Muscle of arm (tissue), 14 donors: ENCODE measurements at places on chromosomes 13 and 19. TPM values are rescaled to one million over a fixed set of nuclear protein-coding genes. Genes with fewer than 3 reads are reported as not detected.

PSG5 gene
- polyA plus RNA-seq, result not detected

ADAMTSL5 gene
- polyA plus RNA-seq, result 19.1 TPM

PNMA8B gene
- 4.8 TPM for polyA plus RNA-seq

RCBTB2 gene
- polyA plus RNA-seq, result 22.3 TPM

TMC4 gene
- not detected for polyA plus RNA-seq

S1PR5 gene
- not detected for polyA plus RNA-seq

MTRF1 gene
- polyA plus RNA-seq, result 18.0 TPM

GFY gene
- not detected for polyA plus RNA-seq

ZNF615 gene
- 11.3 TPM for polyA plus RNA-seq

IGFL2 gene
- polyA plus RNA-seq, result not detected

ZNF556 gene
- 64.7 TPM for polyA plus RNA-seq

OR10H1 gene
- polyA plus RNA-seq, result not detected

GPR12 gene
- 0.06 TPM for polyA plus RNA-seq

CD22 gene
- polyA plus RNA-seq, result not detected

- no peak for DNase-seq
Observed at GRCh38 chr13:39370048-39370447, 232.9 kb downstream of the LHFPL6 start.

GRCh38 chr19:39816287-39817048 lies 17.5 kb downstream of the DYRK1B start:
- no peak for DNase-seq

- DNase-seq, result no peak
Observed at GRCh38 chr13:40637643-40638042, 28.8 kb downstream of the FOXO1 start.

DNA sequence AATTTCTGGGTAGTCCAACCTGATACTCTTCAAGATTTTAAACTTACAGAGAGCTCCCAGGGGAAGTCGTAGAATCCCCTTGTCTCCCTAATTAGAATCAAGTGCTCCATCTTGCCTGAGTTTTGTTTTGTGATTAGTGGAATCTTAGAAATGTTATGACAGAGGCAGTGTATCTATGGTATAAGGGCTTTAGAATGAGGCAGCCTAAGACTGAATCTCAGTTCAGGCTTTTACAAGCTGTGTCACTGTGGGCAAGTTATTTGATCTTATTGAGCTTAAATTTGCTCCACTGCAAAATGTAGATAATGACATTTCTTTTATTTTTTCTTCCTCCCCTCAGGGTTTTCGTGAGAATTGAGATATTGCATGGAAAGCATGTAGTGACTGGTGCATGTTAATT lies 215.5 kb downstream of the POSTN start:
- no peak for DNase-seq

- no peak for DNase-seq
Observed at GRCh38 chr19:28977826-28978225, 235.1 kb downstream of the UQCRFS1 start.

DNA sequence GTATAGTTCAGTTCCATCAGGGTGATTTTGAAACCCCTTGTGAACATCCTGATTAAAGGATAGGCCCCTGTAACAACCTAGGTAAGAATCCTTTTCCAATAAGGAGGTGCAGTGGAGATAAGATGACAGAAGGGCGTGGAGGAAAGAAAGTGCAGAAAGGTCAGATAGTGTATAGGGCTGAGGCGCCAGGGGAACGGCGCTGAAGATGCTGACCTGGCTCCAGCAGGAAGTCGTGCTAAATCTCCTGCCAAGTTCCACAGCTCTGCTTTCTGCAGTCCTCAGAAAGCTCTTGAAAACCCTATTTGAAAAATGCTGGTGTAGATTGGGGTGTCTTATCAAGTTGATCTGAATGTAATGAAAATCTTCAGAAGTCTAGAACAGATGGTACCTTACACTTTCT lies 221.7 kb downstream of the COG6 start:
- DNase-seq, result no peak

DNA sequence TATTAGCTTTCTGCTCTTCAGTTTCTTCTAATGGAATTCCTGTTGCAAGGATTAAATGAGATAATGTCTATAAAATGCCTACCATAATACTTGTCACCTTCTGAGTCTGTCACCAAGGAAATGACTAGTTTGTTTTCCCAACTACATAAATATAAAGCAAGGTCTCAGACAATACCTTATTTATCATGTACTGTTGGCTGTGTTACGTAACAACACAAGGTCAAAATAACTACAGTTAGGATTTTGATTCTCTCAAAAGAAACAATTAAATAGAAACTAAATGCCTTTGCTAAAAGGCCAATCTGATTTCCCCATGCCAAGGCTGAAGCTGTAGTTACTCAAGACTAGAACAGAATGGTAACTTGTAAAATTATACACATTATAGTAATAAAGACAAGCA lies 134.5 kb downstream of the PCDH9 start:
- DNase-seq, result no peak

- no peak for DNase-seq
Observed at GRCh38 chr19:6476155-6476895, 5.3 kb downstream of the DENND1C start.

DNA sequence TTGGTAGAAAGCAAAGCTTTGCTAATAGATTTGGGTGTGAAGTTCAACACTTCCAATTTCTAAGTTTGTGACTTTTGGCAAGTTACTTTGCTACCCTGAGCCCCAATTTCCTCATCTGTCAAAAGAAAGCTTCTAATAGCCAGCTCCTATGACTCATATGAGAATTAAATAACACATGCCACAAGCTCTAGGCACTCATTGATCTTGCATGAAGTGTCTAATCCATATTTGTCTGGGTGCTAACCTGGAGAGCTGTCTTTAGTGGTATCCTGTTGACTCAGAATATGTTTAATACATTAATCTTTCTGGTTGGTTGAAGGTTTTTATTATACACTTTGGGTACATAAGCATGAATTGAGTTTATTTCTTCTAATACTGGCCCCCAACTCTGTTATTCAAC lies 188.8 kb downstream of the POSTN start:
- DNase-seq, result no peak

GRCh38 chr19:44447916-44448674 lies at the start of gene ZNF229:
Gene ZNF229 (minus strand): TSS chr19:44448472. CDS start chr19:44442847, 5,625 bp downstream.
- peak; percentile 84 for DNase-seq

- no peak for DNase-seq
Observed at GRCh38 chr13:41356786-41357185, 45.7 kb downstream of the NAA16 start.

DNA sequence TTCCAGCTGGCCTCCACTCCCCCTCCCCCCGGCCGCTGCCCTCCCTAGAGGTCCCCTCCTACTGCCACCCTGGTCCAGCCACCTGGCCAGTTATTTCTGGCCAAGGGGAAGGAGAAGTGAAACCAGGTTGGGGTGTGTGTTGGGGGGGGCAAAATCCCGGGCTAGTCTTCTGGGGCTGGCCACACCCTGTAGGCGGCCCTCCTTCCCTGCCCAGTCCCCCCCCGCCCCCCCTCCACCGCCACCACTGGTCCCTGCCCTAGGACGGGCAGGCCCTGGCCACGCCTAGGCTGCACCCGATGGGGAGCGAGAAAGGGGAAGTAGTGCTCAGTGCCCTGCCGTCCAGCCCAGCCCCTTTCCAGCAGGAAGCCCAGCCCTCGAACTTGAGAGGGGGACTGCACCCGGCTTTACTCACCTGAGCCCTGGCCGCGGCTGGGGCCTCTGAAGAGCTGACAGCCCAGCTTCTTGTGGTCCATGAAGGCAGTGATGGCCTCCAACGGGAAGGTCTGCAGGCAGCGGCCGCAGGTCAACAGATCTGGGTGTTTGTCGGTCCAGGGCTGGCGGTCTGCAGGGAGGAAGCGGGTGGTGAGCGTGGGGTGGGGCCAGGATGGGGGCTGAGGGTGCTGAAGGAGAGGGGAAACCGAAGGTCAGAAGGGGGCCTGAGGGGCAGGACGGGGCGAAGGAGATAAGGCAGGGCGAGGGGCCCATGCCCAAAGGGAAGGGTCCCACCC lies 813 bp downstream of the ZNF296 start:
- no peak for DNase-seq

DNA sequence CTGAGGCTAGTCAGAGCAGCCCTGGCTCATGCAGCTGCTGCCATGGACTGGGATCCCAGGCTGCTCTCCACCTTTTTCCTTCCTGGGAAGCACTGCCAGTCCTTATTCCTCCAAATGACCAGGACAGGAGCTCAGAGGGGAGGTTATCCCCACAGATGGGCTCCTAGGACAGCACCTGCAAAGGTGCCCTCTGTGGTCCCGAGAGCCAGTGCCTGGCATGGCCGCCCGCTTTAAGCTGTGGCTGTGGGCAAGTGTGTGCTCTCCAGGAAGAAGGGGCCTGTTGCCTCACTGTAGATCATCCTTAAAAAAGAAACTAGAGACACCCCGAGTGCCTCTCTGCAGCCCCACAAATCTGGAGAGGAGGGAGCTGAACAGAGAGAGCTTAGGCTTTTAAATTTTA lies 83.6 kb downstream of the C1QTNF9 start:
- no peak for DNase-seq

DNA sequence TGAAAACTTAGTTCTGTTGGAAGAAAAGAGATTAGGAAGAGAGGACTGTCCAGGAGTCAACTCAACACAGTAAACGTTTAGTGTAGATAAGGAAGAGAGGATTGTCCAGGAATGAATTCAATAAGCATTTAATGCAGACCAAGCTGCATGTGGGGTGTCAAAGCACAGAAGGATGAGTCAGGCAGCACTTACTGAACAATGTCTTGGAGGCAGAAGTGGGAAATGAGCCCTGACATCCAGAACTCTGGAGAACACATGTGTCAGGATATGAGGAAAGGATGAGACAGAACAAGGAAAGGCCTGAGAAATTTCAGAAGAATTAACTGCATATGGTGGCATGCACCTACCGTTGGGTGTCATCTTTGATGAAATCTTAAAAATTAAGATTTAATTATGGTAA lies 429.2 kb upstream of the HTR2A start:
- DNase-seq, result no peak

DNA sequence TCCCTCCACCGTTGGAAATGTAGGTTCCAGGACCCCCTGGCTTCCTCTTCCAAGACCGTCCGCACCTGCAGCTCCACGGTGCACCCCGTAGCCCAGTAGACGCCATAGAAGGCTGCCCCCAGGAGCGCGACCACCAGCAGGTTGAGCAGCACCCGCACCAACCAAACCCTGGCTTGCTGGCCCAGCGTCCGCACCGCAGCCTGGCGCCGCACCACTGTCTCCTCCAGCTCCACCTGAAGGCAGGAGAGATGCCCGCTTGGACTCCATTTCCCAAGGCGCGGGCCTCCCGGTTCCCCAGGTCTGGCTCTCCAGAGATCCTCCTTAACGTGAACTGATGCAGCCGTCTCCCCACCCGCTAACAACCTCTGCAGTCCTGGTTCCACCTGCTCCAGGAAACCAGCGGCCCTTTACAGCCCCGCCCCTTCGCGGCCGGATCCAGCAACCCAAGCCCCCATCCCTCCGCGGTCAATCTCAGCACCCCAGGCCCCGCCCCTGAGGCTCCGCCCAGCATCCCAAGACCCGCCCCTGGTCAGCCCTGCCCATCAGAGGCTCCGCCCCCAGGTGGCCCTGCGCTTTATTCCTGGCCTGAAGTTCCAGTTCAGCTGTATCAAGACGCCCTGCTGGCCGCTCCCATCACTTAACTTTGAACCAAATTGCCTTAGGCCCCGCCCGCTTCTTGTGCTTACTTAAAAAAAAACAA lies 5.0 kb upstream of the LENG1 start:
- DNase-seq, result no peak

DNA sequence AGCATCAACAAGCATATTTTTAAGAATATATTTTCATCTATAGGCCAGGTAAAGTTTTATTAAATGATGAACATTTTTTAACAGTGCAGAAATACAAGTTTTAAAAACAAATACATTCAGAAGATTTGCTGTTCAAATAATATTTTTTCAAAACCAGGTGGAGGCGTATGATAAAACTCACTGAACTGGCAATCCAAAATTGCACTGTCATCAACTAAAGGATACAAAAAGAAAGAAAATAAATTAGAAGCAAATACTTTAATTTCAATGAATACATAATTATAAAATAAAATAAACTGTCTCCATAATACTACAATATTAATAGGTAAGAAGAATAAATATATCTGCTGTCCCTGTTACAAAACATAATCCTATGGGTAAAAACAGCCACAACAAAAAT lies 21.2 kb downstream of the SPRYD7 start:
- no peak for DNase-seq

GRCh38 chr13:42168496-42168895 lies 103.5 kb upstream of the AKAP11 start:
- no peak for DNase-seq

DNA sequence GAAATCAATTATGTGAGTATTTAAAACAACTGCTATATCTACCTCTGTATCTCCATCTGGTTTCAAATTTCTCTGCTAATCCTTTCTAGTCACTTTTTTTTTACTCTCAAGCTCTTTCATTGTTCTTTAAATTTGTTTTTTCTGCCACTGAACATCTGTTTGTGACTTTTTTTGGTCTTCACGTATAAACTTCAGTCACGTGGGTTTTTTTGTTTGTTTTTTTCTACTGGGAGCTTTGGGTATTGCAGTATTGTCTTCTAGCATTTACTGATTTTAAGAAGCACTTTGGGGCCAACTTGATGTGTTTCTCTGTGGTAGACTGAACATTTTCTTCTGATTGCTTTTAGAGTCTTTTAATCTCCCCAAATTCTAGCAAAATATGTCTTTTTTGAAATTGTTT lies 262.6 kb upstream of the RXFP2 start:
- DNase-seq, result no peak

GRCh38 chr19:10508707-10509106 lies 5.6 kb upstream of the KEAP1 start:
- no peak for DNase-seq

DNA sequence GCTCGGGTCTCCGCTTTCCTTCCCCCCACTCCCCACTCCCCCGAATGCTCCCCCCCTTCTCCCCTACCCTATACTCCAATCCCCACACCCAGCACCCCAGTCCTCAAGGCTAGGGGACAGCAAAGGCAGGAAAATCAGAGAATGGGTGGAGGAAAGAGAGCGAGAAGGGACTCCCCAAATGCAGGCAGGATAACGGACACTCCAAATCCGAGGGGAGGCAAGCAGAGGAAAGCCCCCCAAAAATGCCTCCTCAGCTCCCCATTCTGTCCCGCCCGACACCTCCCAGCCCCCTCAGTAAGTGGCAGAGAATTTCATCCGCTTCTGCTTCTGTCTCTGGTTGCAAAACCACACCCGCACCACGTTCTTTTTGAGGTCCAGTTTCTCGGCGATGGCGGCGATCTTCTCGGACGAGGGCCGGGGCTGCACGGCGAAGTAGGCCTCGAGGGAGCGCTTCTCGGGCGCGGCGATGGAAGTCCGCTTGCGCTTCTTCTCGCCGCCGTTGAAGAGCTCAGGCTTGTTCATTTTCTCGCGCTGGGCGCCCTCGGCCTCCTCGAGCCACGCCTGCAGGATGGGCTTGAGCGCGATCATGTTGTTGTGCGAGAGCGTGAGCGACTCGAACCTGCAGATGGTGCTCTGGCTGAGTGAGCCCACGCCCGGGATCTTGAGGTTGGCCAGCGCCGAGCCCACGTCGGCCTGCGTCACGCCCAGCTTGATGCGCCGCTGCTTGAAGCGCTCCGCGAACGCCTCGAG lies 2.1 kb downstream of the POU4F1 start:
- DNase-seq, result no peak

DNA sequence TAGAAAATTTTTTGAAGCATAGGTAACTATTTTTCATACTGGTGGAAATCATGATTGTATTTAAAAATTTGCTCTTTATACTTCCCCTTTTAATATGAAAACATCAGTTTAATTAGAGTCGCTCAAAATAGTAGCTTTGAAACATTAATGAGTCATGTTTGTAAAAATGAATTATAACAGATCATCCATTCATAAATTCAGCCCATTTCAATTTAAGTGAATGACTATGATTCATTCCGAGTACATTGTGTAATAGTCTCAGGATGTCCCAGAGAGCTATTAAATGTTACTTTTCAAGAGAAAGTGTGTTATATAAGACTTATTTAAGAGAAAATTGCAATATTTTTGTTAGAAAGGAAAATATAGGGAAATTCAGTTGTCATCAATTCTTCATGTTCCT lies 111.0 kb downstream of the FNDC3A start:
- DNase-seq, result no peak
